Retinal pigment epithelial cell (primary cell): ENCODE measurements at places on chromosomes 1 and 21.

DNA sequence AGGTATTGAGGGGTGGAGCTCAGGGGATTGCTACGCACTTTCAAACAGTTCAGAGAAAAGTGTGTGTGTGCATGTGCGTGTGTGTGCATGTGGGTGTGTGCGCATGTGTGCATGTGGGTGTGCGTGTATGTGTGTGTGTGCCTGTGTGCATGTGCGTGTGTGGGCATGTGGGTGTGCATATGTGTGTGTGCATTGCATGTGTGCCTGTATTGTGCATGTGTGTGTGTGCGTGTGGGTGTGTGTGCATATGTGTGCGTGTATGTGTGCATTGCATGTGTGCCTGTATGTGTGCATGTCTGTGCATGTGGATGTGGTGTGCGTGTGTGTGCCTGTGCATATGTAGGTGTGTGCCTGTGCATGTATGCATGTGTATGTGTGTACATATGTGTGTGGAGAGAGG lies 12.6 kb upstream of the KCNAB2 start:
- DNase-seq = no peak

DNA sequence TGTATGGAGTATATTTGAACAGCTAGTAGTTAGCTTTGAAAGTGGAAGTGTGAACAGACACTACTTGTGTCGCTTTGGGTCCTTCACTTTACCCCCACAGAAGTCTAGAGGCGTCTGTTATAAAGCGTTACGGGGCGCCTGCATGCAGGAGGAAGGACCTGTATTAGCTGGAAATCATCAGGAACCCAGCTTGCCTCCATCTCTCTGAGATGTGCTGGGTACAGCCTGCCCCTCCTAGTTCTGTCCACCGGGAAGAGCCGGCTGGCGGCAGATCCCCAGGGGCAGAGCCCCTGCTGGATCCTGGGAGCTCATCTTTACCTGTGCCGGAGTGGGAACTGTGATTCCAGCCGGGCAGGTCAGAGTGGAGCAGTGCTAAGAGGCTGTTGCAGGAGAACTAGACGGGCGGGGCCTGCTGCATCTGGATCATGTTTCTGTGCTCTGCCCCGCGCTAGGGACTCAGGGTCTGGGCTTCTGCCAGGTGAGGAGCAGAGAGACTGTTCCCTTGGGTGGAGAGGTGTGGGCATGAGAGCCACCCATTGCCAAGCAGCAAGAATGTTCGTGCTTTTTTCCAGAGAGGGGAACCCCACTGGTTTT lies 22.3 kb upstream of the SPSB1 start:
- no peak for DNase-seq

DNA sequence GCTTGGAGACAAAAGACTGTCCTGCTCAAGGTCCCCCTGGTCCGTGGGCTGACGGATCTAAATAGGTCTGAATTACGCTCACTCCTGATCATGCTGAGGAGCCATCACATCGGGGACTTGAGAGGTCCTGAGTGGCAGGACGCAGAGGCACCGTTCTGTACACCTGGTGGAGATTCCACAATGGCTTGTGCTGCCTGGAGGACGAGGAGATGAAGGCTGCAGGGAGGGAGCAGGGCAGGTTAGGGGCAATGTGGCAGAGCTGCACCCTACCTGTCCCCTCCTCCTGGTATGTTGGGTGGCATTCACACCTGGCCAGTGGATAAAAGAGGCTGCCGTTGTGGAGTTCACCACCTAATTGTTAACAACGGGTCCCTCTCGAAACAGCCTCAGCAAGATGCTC lies 38.7 kb downstream of the RHBG start:
- no peak for DNase-seq

DNA sequence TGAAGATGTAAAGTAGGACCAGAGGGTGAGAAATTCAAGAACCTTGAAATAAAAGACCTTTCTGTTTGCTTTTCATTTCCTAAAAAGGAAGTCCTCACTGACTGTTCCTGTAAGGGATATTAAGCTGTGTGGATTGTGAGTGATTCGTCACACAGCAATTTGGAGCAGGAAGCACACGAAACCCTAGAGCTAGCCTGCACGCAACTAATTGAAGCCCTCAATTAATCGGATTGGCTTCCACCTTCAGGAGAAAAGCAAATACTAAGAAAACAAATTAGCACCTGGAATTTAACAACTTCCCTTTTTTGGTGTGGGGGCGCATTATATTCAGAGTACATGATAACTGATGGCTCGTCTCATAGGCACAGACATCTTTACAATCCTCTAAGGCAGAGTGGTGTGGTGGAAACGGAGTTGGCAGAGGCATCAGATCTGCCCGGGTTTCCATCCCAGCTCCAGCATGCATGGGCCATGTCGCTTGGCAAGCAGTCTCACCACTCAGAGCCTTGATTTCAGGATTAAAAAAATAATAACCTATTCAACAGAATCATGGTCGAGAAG lies 95.2 kb downstream of the KCNJ15 start:
- DNase-seq = peak; percentile 52

- no peak for DNase-seq
These were observed 5.3 kb downstream of the AKNAD1 start for GRCh38 chr1:108851567-108851966.

DNA sequence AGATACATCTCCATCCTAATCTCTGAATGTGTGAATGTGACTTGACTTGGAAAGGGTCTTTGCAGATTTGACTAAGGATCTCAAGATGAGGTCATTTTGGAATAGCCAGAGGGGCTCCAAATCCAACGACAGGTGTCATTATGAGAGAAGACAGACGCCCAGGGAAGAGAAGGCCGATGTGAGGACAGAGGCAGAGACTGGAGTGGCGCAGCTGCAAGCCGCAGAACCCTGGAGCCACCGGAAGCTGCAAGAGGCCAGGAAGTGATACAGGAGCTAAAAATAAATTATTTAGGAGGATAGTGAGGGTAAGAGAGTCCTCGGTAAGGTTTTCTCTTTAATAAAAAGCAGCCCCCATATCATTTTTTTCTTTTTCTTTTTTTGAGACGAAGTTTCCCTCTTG lies 9.7 kb upstream of the AADACL4 start:
- no peak for DNase-seq

GRCh38 chr1:147762233-147763024 lies 2.0 kb upstream of the GJA5 start:
- DNase-seq = no peak

DNA sequence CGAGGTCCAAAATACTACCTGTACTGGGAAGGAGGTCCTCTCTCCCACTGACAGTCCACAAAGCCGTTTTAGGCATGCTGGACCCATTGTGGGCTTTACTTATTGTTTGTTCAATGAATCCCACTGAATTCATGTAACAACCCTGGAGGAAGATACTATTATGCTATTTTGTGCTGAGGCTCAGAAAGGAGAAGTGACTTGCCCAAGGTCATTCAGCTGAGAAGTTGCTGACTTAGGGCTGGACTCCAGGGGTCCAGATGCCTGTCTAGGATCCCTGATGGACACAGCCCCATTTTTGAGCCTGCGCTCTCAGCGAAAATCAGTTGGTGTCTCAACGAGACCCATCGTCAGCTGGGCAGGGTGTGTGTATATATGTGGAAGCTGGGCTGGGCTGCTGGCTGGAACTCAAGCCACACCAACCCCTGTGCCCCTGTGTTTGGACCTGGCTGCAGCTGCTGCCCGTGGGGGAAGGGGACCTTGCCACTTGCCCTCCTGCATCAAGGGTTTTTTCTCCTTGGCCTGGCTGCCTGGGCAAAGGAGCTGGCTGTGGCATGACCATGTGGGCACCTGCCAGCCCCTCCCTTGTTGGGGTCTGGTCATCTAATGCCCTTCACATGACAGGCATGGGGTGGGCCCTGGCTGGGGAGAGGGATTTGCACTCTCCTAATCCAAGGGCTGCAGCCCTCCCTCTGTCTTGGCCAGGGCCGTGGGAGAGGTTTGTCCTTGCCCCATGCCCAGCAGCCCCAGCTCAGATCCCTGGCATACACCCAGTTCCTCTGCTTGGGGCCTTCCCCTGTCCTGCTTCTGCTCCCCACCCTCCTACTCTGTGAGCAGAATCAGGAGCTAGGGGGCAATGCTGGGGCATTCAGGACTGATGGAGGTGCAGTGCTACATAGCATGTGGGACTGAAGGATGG lies 15.0 kb downstream of the KCNQ4 start:
- peak; percentile 84 for DNase-seq

- DNase-seq = no peak
These were observed 25.6 kb downstream of the TOMM20 start for GRCh38 chr1:235102993-235103411.

DNA sequence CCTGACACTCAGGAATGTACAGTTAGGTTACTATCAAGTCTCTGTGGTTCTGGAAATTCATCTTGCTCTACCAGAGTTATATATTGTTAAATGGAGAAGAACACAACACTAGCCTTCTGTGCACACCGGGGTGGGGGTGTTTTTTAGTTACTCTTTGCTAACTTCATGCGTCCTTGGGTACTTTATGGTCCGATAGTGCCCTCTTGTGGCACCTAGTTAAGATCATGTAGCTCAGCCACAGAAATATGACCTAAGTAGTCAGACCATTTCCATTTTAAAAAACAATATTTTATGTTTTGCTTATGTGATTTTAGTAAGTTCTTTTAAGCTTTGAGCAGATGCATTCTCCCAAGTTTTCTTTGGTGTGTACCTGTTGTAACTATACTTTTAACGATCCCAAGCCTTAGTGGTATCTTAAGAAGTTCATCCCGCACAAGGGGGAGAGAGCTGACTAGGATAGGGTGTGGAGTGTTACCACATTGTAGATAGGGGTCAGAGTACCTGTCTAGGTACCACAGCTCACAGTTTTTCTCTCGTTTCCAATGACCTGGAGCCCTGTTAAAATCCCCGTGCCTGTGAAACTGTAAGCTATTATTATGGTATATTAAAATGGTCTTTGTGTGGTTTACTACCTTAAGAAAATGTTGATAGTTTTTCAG lies 20.6 kb upstream of the SH3D21 start:
- DNase-seq = peak; percentile 51

- DNase-seq = no peak
These were observed 230.4 kb downstream of the BACH1 start for GRCh38 chr21:29529139-29529538.

DNA sequence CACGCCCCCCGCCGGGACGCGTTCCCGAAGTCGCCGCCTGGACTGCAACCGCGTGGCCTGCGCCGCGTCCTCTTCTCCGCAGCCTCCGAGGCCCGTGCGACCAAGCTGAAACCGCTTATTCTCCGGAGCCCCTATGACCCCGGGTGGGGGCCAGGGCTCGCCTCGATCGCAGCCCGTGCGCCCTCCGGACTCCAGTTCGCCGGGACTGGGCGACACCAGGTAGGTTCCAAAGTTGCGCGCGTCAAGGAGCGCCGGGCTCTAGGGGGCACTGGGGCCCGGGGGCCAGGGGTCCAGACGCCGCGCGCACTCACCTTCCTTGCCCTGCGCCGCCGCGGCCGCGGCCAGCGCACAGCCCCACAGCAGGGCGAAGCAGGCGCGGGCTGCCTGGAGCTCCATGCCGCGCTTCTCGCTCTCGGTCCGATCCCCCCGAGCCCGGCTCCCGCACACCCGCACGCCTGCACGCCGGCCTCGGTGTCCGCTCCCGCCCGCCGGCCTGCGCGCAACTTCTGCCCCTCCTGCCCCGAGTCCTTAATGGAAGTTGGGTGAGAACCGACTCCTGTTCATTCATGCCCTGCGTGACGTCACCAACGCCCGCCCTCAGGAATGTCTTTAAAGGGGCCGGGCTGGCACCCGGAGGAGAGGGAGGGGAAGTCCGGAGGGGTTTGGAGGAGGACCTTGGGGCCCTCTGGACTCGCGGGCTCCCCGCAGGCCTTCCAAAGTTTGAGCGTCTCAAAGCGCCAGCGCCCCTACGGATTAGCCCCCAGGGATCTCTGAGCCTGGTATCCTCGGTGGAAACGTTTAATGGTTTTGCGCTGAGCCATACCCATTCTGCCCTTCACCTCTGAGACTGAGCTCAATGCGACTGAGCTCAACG lies at the start of gene EPHA2:
Gene EPHA2 (minus strand): TSS at position 533 of the 874 bp plus-strand sequence. CDS start 137 bp downstream, at position 396.
- DNase-seq = no peak

- no peak for DNase-seq
These were observed 607.0 kb downstream of the NPHP4 start for GRCh38 chr1:5385096-5385799.

DNA sequence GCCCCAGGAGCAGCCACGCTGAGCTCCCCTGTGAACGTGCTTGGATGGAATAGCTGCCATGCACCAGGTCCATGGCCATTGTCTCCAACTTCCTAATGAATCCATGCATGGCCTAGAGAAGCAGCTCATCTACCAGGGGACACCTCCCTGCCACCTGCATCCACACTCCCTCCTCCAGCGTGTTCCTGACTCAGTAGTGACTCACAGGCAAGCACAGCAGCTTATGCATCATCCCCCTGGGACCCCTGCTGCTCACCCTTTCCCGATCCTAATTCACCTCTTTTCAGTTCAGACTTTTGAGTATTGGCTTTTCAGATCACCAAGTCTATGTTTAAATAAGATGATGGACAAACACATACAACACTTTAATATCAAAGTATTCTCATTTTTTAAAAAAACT lies 39.9 kb upstream of the TADA1 start:
- DNase-seq = no peak

DNA sequence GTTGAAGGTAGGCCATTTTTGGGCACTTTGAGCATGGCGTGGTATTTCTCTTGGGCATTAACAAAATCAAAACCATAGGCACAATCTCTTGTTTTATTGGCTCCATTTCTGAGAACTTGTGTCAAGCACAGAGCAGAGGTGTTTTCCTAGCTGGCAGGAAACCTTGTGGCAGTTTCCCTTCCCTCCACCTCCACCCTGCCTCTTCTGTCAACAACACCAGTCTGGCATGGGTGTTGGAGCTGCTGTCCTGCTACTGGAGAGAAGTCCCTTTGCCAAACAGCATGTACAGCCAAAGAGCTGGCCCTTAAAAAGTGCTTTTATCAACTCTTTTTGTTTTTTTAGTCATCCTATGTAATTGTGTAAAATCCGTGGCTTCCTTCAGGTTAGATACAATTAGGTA lies 16.0 kb downstream of the ATP1A1 start:
- DNase-seq = no peak

DNA sequence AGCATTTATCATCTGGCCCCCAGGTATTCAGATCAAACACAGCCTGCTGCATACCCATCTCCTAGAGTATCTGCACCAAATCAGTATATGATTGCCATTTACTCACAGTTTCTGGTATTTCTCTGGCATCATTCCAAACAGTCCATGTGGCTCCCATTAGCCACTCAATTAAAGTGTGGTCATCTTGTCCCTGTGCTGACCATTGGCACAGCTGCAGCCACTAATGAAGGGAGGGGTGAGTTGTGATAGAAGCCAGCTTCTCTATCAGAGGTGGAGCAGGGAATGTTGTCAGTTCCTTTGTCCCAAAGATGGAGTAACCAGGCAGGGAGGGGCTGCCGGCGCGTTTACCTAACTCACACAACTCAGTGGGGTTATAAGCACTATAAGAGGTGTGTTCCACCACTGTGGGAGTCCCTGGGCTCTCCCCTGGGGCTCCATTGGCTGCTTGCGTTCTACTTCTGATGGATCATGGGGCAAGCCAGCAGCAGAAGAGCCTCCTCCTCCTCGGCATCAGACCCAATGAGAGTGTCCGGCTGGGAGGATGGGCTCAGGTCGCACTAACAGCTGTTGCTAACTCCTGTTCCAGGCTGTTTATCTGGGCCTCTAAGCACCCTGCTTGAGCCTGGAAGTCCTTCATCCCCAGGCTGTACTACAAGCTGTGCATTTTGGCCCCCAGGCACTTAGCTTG lies 108.6 kb downstream of the GDAP2 start:
- DNase-seq = no peak
